ENCODE measurements at places on chromosomes 7 and 10.
A peak's percentile ranks its signal among the peaks of the same experiment; 100 is the strongest.

- no peak for DNase-seq
Measured at GRCh38 chr7:2203766-2204300, 28.9 kb downstream of the MAD1L1 start.

GRCh38 chr7:40015790-40016296, 65.8 kb downstream of the CDK13 start:
- DNase-seq, result peak; percentile 15

DNA sequence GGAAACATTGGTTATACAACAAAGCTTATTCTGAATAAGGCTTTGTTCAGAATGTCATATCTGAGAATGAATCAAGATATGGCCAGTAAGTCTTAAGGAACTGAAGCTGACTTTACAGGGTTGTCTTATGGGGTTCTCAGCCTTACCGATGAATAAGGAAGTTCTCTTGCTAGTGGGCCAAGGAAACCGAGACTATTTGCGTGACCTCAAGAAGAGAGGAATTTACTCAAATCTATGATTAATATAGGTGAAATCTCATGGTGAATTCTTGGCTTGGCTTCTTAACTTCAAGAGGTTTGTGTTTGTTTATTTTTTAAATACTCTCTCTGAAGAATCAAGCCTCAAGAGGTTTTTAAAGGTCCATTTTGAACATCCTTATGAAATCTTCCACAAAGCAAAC, 4.7 kb upstream of the MRLN start:
- no peak for DNase-seq

- DNase-seq, result no peak
Measured at GRCh38 chr7:141456298-141456697, 94.9 kb upstream of the AGK start.

GRCh38 chr10:101063050-101063525, 1.3 kb downstream of the KAZALD1 start:
- DNase-seq, result no peak

DNA sequence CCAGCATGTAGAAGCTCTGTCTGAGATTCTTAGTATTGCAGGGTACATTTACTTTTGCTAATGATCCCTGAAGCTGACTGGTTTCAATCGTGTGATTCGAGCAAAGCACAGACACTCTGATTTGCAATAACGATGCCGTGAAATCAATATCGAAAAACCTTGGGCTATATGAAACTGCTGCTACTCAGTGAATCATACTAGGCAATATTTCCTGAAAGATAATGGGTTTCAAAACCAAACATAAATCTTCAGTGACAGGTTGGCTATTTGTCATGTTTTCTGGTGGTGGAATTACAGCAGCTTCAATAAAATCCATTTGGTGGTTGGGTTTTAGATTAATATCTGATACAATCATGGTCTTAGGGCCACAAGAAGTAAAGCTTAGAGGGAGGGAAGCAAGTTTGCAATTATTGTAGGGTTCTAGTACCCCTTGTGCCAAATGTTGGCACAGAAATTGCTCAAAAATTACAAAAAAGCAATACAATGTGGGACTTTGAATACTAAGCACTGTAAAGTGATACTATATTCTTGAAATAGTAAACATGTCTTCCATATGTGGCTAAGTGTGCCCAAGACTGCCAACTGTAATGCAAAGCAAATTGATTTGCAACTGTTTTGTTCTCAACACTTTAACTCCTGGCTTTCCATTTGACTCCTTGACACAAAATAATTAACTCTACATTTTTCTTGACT, 112.4 kb upstream of the JAZF1 start:
- no peak for DNase-seq

DNA sequence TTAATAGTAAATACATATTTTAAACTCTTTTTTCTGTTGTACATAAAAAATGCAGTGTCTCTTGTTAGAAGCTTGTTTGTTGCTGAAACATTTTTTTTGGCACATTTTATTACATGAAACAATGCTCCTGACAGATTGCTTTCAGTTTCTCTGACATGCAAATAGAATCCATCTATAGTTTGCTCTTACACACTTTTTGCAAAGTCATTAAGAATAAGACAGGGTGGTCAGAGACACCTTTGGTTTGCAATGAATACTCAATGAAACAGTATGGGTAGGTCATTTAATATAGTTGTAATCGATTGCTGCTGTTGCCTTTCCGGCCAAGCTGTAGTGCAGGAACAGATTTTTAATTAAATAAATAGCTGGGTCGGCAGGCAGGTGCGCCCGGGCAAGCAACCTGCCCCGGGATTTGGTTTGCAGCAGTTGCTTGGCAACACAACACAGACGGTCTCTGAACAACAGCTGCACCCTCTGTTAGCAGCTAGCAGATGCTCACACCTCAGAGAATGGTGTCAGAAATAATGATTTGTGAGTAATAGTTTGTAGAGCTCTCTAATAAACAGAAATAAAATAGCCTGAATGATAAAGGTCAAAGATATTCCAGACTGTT, 115.7 kb upstream of the CACNA2D1 start:
- DNase-seq, result no peak

DNA sequence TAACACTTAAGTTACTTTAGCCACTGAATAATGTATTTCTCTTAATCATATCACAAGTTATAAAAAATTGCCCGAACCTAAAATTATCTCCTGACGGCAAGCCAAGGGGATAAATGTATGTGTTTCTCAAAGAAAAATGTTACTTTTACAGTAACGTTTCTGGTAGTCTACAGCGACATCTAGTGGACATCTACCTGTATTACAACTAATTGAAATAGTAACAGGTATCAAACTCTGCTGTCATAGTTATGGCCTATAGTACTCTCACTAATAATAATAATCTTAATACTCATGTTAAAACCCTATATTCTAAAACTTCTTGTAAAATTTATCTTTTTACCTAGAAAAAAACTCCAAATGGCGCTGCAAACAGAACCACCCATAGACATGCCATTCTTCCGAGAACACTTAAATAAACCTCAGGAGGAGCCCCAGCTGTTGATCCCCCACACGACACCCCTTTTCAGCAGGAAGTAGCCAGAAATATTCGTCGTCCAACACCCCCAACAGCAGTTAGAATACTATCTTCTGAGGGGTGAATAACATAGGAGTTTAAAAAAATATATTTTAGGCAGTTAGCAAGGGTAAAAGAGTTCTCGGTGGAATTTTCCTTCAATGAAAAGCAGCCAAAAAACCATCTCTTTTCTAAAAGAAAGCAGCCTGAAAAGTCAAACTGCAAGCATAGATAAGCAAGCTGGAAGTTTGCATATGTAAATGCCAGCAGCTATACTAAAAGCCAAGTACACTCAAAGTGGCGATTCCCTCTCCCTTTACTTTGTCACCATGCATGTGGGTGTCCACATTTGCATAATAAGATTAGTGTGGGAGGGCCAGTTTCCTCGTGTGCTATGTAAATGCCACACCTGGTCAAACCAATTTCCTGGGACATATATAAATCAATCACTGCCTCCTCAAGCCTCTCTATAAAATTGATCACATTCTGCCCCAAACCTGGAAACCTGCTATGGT, 40.5 kb upstream of the ZNF107 start:
- no peak for DNase-seq

All from GM12892 (cell line).